ENCODE measurements at places on chromosomes 4 and X.

- peak; percentile 24 for DNase-seq
These were observed 2.8 kb downstream of the MXD4 start for GRCh38 chr4:2259036-2259540.

DNA sequence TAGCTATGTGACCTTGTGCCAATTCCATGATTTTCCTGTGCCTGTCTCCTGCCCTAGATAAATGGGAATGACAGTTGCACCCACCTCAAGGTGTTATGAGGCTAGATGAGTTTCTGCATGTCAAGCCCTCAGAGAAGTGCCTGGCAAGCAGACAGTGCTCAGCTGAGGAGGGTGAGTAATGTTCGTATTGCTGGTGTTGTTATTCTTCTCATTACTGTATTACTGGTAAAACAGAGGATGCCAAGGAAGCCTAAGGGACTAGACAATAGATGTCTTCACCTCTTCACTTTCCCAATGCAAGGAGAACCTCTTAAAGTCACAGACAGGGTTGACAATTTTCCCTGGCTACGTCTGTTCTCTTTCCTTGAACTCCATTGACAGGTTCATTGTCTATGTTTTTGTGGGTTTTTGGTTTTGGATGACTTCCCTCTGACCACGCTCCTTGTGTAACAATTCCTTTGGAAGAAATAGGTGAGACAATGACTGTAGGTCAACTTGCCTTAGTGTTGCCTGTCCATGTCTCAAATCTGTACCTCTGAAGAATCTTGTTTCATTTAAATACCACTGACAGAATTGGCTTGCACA lies 19.2 kb downstream of the ETDC start:
- DNase-seq = no peak

DNA sequence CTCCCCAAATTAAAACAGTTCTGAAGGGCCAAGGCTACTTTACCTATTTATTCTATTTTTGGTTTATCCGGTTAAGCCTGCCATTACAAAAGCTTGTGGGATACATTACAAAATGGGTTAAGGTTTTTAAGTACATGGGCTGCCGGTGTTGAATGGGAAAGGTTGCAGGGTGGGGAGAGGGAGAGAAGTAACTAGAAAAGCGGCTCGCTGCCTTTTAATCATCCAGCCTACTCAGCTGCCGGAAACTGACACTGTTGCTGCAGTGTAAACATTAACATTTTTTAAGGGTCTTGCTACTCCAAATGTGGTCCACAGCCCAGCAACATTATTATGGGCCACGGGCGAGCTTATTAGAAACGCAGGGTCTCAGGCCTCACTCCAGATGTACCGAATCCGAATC lies 1.5 kb upstream of the IL1RAPL1 start:
- DNase-seq = no peak

- no peak for DNase-seq
These were observed 199.5 kb upstream of the UGT8 start for GRCh38 chr4:114399105-114399504.

- no peak for DNase-seq
These were observed 211.9 kb downstream of the SOX3 start for GRCh38 chrX:140292961-140293360.

- DNase-seq = no peak
These were observed 30.9 kb upstream of the RASGEF1B start for GRCh38 chr4:81502564-81502963.

GRCh38 chrX:134760650-134761049 lies 102.4 kb upstream of the PLAC1 start:
- no peak for DNase-seq

- no peak for DNase-seq
These were observed 73.8 kb downstream of the KDM6A start for GRCh38 chrX:44946771-44947170.

DNA sequence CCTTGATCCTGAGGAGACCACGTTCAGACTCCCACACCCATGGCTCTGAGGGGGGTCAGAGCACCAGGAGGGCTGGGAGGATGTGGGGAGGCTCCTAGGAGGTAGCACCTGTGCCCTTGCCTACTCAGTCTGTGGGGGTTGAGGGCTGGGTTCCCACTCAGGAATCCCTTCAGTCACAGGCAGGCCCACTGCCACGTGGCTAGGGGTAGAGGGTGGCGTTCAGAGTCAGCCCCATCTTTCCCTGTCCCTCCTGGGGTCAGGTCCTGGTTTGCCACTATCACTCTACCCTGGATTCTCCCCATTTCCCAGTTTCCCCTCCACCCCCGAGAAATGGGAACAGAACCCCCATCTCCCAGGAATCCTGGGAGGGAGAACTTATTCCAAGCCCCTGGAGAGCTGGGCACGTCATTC lies 111.3 kb downstream of the PSAPL1 start:
- DNase-seq = peak; percentile 81

GRCh38 chr4:177118596-177118995 lies 191.1 kb upstream of the NEIL3 start:
- no peak for DNase-seq

DNA sequence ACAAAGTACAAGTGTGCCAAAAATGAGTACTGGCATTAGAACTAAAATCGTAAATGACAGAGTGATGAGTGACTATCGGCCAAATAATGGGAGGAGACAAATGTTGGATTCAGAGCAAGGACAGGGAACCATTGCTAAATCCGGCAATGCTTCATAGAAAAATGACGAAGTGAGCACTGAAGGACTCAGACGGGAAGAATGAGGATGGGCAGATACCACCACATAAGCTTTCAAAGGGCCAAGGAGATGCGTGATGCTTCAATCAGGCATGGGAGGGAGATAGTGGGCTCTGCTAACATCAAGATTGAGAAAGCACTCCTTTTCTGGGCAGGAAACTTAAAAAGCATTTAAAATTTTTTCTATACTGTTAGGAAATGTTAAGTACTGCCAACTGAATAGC lies 21.6 kb downstream of the RBBP7 start:
- DNase-seq = no peak

DNA sequence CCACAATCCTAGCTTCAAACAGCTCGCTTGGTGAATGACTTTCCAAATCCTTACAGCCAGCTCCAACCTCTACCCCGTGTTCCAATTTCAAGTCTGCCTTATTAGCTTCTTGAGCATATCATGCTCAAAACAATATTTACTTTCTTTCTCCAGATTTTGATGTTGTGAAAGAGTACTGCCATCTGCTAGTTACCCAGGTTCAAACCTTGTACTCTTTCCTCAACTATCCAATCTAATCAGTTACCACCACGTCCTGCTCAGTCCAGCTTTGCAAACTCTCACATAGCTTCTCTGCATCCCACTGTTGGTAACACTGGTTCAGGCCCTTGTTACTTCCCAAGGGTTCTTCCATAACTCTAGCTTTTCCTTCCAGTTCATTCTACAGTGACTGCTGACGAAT lies 179.1 kb downstream of the NR3C2 start:
- DNase-seq = no peak

GRCh38 chr4:153333874-153334273 lies 10.6 kb upstream of the MND1 start:
- DNase-seq = no peak

DNA sequence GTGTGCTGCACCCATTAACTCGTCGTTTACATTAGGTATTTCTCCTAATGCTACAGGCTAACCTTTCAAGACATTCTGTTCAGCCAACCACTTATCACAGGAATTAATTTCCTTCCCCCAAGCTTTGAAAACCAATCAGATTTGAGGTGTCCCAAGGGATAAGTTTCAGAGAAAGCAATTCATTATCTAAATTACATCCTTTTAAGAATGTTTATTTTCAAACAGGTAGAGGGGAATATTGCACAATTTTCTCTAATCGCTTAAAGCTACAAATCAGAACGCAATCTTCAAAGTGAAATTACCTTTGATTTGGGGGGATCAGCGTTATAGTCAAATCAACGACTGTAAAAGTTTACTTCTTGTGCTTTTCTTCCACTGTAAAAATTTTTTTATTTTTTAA lies 1.6 kb downstream of the CLOCK start:
- DNase-seq = no peak

DNA sequence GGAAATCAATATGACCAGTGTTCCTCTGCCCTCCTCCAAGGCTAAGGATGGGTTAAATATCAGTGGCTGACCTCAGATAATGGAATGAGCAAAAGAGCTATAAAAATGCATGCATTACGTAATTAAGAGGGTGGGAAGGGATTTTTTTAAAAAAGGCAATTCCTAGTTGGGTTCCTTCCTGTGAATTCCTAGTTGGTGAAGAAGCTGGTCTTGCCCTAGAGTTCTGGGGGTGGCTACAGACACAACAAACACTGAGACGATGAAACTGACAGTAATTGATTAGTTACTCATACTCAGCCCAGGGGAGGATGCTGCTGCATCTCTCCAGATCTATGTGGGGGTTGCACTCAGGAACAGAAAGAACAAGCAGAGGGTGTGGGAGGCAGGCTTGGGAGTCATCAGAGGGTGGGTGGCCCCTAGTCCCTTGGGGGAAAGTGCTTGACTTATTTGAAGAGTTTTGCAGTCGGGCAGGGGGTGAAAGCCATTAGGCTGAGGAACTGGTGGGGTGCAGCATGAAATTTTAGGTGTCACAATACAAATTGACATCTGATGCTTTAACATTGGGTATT lies 662.0 kb upstream of the FRG1 start:
- DNase-seq = no peak

DNA sequence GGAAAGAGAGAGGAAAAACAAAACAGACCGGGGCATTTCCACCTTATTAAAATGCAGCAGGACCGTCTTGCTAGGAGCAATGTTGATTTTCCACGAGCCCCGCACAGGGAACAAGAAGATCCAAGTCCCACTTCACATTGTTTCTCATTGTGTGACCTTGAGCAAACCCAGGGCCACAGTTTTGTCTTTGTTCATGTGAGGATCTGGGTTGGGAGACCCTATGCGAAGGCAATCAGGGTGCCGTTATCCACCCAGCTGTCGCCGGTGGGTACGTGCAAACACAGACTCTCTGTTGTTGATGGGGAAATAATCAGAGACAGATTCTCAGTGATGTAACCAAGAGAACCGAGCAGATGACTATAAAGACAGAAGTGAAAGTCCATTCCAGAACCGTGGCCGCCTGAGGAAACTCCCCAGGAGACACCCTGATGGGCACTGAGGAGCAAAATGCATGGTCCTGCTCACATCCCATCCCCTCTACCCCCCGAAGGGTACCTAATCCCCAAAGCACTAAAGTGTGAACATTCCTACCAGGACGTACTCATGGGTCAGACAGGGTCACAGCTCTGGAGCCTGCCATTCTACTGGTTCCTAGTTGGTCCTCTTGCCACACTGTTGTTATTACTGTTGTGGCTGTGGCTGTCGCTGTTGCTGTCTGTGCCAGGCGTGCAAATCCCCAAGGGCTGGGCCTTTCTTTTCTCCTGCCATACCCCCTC lies 102.7 kb upstream of the RBPJ start:
- no peak for DNase-seq

- DNase-seq = no peak
These were observed 58.0 kb downstream of the PPEF2 start for GRCh38 chr4:75844151-75844662.

- DNase-seq = no peak
These were observed 8.7 kb downstream of the FHDC1 start for GRCh38 chr4:152944666-152945320.

DNA sequence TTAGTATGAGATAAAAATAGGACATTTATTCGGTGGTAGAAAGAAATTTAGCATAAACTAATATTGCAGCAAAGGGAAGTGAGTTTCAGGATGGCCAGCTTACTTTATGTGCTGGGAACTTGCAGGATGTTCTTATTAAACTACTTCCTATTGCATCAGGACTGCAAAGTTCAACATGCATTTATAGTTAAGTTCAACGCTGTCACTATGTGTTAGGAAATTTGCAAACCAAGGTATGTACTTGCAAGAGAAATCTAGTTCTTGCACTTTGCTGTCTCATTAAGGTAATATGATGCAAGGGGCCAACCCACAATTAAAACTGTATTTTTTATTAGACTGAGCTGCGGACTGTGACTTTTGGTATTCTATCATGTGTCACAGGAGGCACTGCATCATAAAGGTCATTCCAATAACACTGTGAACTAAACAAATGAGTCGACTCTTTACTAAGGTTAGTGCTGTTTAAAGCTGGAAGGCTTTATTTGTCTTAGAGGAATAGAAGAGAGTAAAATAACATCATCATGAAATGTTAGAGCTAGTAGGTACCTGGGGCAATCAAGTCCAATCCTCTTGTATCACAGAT lies 1525.7 kb upstream of the TENM3 start:
- no peak for DNase-seq

GRCh38 chr4:110306303-110306702 lies 107.9 kb upstream of the ELOVL6 start:
- DNase-seq = no peak

DNA sequence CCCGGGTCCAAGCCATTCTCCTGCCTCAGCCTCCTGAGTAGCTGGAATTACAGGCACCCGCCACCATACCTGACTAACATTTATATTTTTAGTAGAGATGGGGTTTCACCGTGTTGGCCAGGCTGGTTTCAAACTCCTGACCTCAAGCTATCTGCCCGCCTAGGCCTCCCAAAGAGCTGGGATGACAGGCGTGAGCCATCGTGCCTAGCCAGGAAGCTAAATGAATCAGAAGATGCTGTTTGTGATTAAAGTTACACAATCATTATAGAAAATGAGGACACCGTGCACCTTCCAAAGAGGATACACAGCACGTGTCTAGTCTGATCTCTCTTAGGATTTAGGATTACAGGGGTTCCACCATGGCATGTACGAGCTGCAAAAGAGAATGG lies 99.6 kb downstream of the DHRSX start:
- no peak for DNase-seq

GRCh38 chr4:2761035-2761923 lies 5.1 kb upstream of the TNIP2 start:
- no peak for DNase-seq

- DNase-seq = no peak
These were observed 99.0 kb upstream of the CPEB2 start for GRCh38 chr4:14903321-14903720.

DNA sequence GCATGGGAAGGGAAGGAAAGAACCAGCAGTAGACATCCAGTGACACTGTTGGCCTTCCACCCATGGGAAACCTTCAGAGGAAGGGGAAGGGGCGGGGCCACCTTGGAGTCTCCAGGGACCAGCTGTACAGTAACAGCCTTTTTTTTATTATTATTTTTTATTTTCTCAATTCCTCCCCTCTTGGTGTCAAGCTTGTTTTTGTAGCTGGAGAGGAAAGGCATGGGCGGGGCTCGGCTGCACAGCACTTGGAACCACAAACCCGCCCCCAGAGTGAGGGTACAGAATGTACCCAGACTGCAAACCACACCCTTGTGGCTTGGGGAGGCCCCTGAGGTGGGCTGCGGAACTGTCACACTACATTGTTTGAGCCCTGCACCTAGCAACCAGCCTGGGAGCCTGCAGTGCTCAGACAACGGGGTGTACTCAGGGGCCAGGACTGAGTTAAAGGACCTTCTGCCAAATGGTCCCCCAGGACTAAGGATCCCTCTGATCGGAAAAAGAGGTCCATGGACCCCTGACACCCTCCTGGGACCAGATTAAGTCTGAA lies 45.7 kb downstream of the PRPS1 start:
- no peak for DNase-seq

Data from posterior cingulate gyrus (tissue), 11 donors.